ENCODE measurements at places on chromosomes 5 and 9. TPM values are rescaled to one million over a fixed set of nuclear protein-coding genes. Genes with fewer than 3 reads are reported as not detected.

The TNFSF8 gene
- total RNA-seq, result not detected

The TIMD4 gene
- not detected for total RNA-seq

The FIBCD1 gene
- 1.2 TPM for total RNA-seq

The SGCD gene
- not detected for total RNA-seq

The TRMT10B gene
- total RNA-seq, result 3.8 TPM

The CER1 gene
- total RNA-seq, result not detected

The SMAD5 gene
- total RNA-seq, result 46.0 TPM

The CNTNAP3 gene
- total RNA-seq, result 8.7 TPM

The PTPRD gene
- total RNA-seq, result 0.11 TPM

The FAM13B gene
- 10.0 TPM for total RNA-seq

The SHISAL2B gene
- total RNA-seq, result not detected
